ENCODE measurements at places on chromosomes 2 and 18.

DNA sequence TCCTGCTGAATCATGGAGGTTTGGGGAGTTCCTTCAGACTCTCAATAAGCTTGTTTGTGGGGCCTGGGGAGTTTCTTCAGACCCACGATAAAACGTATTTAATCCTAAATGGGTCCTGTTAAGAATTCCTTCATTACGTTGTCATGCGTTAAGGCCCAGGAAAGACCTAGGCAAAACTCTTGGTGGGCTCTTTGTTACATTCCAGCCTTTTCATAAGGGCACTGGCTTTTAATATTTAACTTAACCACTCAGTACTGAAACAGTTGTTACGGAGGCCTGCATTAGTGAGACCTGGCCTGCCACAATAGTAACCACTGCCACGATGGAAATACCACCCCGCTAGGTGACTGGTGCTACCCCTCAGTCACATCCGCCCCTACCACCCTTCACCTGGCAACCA lies 17.5 kb upstream of the BIN1 start:
- DNase-seq, result no peak

DNA sequence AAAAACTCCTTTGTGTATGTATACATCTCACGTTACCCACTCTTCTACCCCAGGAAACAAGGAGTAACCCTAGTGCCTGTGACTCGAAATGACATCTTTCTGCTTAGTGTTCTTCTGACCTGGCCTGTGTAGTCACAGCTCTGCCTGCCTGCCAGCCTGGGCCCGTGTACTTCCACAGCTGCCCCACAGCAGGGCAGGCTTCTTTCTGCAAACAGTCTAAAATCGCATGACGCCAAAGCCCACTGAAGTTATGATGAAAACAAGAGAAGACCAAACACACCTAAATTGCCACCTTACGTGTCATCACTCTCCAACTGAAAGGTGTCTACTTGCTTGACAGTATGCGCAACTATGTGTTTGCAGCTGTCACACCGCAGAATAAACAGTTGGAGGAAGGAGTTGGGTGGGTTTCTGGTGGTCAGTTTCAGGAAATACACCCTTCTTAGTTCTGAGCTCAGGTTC lies 1.5 kb downstream of the GAREM1 start:
- DNase-seq, result peak; percentile 6

- peak; percentile 33 for DNase-seq
These were observed 577 bp downstream of the EHBP1 start for GRCh38 chr2:62705859-62706720.

DNA sequence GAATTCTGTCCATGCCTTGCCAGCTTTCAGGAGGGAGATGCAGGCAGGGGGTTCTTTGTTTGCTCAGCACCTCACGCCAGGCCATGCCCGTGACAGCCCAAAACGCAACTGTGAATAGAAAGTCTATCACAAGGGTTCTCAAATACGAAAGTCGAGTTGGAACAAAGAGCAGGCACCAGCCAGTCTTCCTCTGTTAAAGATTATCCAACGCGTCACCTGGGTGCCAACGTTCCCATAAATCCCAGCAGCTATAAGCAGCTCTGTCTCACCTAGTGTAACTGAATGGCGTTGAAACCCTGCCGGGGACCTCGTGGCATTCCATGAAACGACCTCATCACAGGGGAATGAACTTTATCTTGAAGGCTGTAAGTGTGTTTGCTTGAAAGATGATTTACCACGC lies 84.8 kb upstream of the GATA6 start:
- DNase-seq, result no peak

DNA sequence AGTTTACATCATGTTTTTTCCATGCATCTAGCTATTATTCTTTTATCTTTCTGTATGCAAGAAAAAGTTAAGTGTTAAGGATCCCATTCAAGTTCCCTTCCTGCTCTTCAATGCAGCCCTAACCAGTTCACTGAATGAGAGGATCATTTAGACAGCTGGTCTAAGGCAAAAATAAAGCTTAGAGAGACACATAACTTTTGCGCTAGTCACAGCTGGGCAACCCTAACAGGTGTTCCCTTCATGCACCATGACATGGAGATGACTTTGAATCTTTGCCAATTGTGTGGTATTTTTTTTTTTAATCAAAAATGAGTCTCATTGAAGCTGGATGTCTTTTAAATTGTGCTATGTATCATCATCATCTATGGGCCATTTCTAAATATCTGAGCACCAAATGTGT lies 393.8 kb upstream of the CYRIA start:
- DNase-seq, result no peak

DNA sequence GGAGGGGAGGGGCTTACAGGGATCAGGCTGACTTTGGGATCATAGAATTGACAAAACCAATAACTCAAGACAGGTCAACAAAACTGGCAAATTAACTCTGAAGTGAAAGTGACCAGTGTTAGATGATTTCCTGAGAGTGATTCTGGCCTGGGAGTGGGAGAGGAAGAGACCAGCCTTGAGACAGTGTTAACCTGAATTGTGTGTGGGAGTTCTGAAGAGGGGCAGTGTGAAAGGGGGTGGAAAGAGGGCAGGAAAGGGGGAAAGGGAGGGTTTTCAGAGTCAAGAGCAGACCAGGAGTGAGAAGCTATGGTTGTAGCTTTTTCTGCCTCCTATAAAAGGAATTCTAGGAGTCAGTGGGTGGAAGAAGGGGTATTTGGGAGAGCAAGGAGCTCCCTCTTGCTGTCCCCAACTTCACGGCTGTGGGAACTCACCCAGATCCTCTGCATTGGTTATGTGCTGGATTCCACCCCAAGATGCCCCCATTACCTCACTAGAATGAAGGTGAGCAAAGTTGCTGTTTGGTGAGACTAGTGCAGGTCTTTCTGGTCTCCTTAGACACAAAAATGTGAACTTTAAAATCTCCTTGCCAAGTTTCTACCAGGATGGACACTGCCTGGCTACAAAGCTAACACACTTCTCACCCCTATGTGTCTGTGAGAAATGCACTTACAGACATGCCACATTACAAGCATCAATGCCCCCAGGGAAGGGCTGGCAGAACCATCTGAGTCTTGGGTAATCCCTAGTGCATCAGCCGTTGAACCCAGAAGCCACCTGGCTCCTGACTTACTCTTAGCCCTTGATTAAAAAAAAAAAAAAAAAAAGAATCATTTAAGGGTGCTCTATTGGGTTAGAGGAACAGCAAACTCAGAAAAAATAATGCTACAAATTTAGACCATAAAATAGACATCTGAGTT lies 61.6 kb downstream of the BMP10 start:
- no peak for DNase-seq

- peak; percentile 5 for DNase-seq
These were observed 48.6 kb downstream of the EML6 start for GRCh38 chr2:54772110-54772509.

DNA sequence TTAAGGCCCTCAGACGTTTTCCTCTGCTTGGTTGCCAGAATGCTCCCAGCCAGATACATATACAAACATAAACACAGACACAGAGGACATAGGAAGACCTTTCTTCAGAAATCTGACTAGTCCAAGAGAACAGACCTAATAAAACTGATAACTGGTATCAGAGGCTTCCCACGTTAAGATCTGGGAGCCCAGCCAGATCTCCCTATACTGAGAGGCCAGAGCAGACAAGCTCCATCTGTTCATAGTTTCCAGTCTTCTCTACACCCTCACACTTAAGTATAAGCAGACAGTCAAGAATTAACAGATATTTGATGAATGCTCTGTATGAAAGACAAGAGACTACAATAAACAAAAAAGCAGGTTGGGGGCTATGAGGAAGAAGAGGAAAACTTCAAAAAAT lies 240.5 kb upstream of the CHAC2 start:
- no peak for DNase-seq

DNA sequence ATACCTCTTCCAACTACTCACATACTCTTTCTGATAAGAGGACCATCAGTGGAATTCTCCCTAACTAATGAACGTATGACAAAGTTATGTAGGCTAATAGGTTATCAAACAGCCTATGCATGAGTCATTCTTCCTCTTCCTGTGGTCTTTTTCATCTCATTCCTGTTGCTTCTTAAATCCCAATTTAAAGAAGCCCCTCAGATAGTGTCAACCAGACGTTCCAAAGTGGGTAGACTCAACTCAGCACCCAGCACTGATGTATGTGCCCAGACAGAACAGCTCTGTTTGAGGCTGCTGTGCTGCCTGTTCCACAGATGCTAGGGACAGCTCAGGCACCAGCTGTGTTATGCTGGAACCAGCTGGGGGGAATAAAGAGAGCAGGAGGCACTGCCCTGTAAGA lies 52.6 kb downstream of the CXCR4 start:
- DNase-seq, result no peak

GRCh38 chr2:226800941-226801784 lies 1.5 kb upstream of the IRS1 start:
- DNase-seq, result no peak

GRCh38 chr2:236643480-236643879 lies 73.9 kb downstream of the ACKR3 start:
- no peak for DNase-seq
